ENCODE measurements at places on chromosomes 5 and 9.

- no peak for DNase-seq
Observed at GRCh38 chr9:76572151-76572550, 113.2 kb downstream of the GCNT1 start.

- DNase-seq = no peak
Observed at GRCh38 chr5:79111960-79112702, 522 bp downstream of the BHMT start.

GRCh38 chr5:128762661-128763306, 202.5 kb upstream of the SLC27A6 start:
- no peak for DNase-seq

DNA sequence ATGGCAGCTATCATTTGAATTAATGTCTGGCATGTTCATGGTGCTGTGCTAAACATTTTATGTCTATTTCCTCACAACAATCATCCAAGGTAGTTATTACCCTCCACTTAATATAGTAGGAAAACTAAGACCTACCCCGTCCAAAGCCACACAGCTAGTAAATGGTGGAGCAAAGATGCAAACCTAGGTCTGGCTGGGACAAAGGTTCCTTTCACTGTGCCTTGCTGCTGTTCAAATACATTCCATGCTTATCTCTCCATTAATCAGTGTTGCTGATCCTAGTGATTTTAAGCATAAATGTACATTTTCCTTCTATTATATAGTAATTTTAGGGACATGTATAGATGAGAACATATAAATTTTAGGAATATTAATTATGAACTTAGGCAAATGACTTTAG, 38.7 kb downstream of the CCDC125 start:
- DNase-seq = no peak

DNA sequence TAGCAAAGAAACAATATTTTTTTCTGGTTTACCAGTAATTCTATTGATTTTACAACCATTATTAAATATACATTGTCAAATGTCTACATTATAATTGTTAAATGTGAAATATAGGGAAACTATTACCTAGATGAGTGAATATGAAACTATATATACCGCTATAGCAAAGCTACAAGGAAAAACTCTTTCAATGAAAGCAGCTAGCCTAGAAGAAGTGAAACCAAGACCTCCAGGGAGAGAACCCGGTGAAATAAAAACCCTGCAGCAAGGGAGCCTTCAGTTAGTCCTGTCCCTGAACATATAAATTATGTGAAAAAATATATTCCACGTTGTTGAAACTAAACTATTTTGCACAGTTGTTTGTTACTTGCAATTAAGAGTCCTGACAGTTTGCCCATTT, 913.1 kb downstream of the EFNA5 start:
- DNase-seq = no peak
